K562 (cell line): ENCODE measurements at places on chromosomes 16 and 17.

- DNase-seq = no peak
Observed at GRCh38 chr17:8091033-8091687, 3.6 kb upstream of the ALOX12B start.

- no peak for DNase-seq
Observed at GRCh38 chr16:11250091-11250785, 5.8 kb downstream of the SOCS1 start.

DNA sequence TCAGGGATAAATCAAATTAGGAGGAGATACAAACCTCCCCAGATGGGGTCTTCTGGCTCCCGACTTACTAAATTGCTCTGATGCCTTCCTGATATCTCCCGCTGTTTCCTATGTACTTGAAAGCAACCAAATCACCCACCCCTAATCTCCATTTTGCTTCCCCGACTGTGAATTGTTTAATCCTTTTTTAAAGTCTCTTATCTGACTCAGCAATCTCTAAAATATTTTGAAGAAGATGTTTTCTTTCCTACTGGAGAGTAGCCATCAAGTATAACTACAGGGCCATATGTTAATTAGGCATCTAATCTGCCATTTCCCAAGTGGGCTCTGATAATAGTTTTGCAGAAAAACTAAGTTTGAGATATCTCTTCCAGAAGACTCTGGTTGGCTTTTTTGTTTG is 365.2 kb upstream of the MAF start:
- no peak for DNase-seq

- DNase-seq = peak; percentile 50
Observed at GRCh38 chr16:57146735-57147134, 39.1 kb downstream of the PSME3IP1 start.

GRCh38 chr17:46979147-46979863 is at the start of gene RPRML:
RPRML (minus strand) TSS chr17:46979253; CDS start chr17:46979007, 246 bp downstream.
- peak; percentile 73 for DNase-seq

GRCh38 chr17:79255046-79255445 is 180.4 kb downstream of the ENGASE start:
- DNase-seq = no peak

- no peak for DNase-seq
Observed at GRCh38 chr17:60277258-60277657, 114.7 kb downstream of the USP32 start.

GRCh38 chr17:27455914-27456680 is at the start of gene KSR1:
KSR1 (plus strand) TSS chr17:27456448; CDS start chr17:27456644, 196 bp downstream.
- DNase-seq = peak; percentile 92

- DNase-seq = no peak
Observed at GRCh38 chr17:69579961-69580677, 165.6 kb downstream of the MAP2K6 start.

- DNase-seq = peak; percentile 68
Observed at GRCh38 chr17:49843774-49844350, 4.0 kb downstream of the TAC4 start.

DNA sequence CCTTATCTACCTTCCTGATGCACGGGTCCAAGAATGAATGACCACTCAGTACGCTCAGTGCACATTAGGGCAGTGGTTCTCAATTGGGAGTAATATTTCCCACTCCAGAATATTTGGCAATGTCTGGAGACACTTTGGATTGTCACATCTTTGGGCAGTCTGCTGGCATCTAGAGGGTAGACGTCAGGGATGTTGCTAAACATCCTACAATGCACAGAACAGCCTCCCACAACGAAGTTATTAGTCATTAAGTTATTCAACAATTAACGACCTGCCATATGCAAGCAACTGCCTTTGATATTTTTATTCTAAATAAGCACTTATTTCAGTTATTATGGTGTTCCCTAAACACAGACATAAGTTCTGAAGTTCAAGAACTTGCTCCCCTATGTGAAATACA is 669.3 kb downstream of the TOX3 start:
- no peak for DNase-seq

- no peak for DNase-seq
Observed at GRCh38 chr16:3590736-3591435, 13.7 kb upstream of the NLRC3 start.

GRCh38 chr17:59791603-59792457 is 84.4 kb downstream of the VMP1 start:
- DNase-seq = no peak

- DNase-seq = no peak
Observed at GRCh38 chr17:57608369-57609124, 136.6 kb downstream of the CCDC182 start.

DNA sequence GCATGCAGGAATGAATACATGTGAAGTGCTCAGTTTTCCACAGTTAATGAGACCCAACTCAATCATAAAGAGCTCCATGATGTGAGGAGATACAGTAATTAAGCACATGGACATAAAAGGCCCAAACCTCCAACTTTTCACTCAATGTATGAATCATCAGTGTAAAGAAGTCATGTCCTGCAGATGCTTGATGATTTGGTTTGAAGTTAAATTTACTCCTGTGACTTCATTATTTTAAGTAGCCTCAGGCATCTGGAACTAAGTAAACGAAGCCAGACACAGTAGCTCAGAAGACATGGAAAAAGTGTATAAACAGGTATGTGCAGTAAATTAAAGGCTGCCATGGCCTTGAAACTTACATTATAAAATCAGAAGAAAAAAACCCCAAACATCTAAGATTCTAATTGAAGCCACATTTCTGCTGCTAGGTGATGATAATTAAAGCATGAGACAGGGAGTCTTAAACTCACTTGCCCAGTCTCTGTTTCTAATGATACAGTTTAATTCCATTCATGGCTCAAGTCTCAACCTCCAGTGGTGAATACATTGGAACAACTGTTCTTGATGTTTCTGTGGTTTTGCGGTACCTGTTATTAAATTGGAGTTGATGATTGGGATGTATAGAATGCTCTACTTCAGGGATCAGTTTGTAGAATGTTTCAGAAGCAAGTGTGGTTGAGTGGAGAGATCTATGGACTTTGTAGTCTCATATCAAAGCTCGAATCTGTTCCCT is 28.9 kb upstream of the CCL2 start:
- no peak for DNase-seq

- DNase-seq = peak; percentile 56
Observed at GRCh38 chr17:74392848-74393247, 25.5 kb downstream of the GPR142 start.
